ENCODE measurements at places on chromosomes 7 and 10. TPM values are rescaled to one million over a fixed set of nuclear protein-coding genes. Genes with fewer than 3 reads are reported as not detected.

Gene PARD3
- 40.0 TPM for polyA plus RNA-seq

Gene MYH16
- polyA plus RNA-seq, result 0.18 TPM

Gene CLDN3
- 0.14 TPM for polyA plus RNA-seq

Gene CUZD1
- 0.95 TPM for polyA plus RNA-seq

Gene CDNF
- polyA plus RNA-seq, result 3.5 TPM

Gene DNTT
- polyA plus RNA-seq, result 0.11 TPM

Gene PCLO
- 0.29 TPM for polyA plus RNA-seq

Gene TRPV6
- 0.09 TPM for polyA plus RNA-seq

Gene CPEB3
- polyA plus RNA-seq, result 3.7 TPM

Gene FKBP6
- 0.23 TPM for polyA plus RNA-seq

Gene SFMBT2
- polyA plus RNA-seq, result 6.3 TPM

Gene NPC1L1
- polyA plus RNA-seq, result 0.04 TPM

Gene SLC18A3
- not detected for polyA plus RNA-seq

Gene TAF6
- 35.3 TPM for polyA plus RNA-seq

Gene FAM170B
- polyA plus RNA-seq, result not detected

Gene ZC3HAV1L
- 16.6 TPM for polyA plus RNA-seq

Gene AGAP3
- polyA plus RNA-seq, result 68.3 TPM

Gene PDE6C
- 0.58 TPM for polyA plus RNA-seq

Gene SLC4A2
- 55.9 TPM for polyA plus RNA-seq

Gene TMEM176B
- polyA plus RNA-seq, result 14.4 TPM

Gene PILRA
- 2.6 TPM for polyA plus RNA-seq

Gene ICA1
- polyA plus RNA-seq, result 4.6 TPM

Gene TBX20
- polyA plus RNA-seq, result not detected

Gene VSIR
- polyA plus RNA-seq, result 28.5 TPM

Gene PAX4
- not detected for polyA plus RNA-seq

Gene FAM25C
- not detected for polyA plus RNA-seq

Gene VPS37D
- 2.8 TPM for polyA plus RNA-seq

Gene SCART1
- 1.5 TPM for polyA plus RNA-seq

Gene PPP1R9A
- 27.1 TPM for polyA plus RNA-seq

Gene LRRC4
- polyA plus RNA-seq, result 3.3 TPM

Gene ABLIM1
- polyA plus RNA-seq, result 44.3 TPM

Gene C10orf90
- polyA plus RNA-seq, result 0.30 TPM

Gene SPDYE2
- polyA plus RNA-seq, result 7.4 TPM

Gene CTAGE4
- polyA plus RNA-seq, result not detected

Gene FAM25G
- not detected for polyA plus RNA-seq

Gene SAP25
- 3.5 TPM for polyA plus RNA-seq

Gene TCAF1
- polyA plus RNA-seq, result 206 TPM

Gene CFAP70
- 2.3 TPM for polyA plus RNA-seq

Gene AS3MT
- polyA plus RNA-seq, result 8.3 TPM

Gene MMRN2
- polyA plus RNA-seq, result 18.5 TPM

Gene ADIRF
- 3.4 TPM for polyA plus RNA-seq

Gene DDX50
- polyA plus RNA-seq, result 45.8 TPM

Gene NPFFR1
- polyA plus RNA-seq, result 0.05 TPM

Gene HOGA1
- polyA plus RNA-seq, result 0.90 TPM

Gene TDRD1
- 0.13 TPM for polyA plus RNA-seq

Gene CPA2
- polyA plus RNA-seq, result 0.49 TPM

Gene SAMD9L
- polyA plus RNA-seq, result 6.4 TPM

Gene TAS2R3
- polyA plus RNA-seq, result 0.38 TPM

Data from forelimb muscle (tissue), 1 donor.